ENCODE measurements at places on chromosomes 12 and 14.

DNA sequence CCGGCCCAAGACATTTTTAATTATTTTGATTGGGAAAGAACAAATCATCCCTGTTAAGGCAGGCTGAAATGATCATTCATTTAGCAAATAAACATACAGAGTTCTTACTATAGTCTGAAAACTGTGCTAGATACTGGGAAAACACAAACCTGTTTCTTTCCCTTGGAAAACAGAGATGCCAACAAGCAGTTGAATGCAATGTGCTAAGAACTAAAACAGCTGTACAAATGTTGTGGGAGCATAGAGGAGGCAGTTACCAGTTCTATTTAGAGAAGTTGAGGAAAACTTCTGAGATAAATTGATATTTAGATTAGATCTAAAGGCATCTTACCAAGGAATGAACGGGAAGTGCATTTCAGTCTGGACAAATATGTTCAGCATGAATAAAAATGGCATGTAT lies 3.2 kb upstream of the NECAP1 start:
- DNase-seq = no peak

DNA sequence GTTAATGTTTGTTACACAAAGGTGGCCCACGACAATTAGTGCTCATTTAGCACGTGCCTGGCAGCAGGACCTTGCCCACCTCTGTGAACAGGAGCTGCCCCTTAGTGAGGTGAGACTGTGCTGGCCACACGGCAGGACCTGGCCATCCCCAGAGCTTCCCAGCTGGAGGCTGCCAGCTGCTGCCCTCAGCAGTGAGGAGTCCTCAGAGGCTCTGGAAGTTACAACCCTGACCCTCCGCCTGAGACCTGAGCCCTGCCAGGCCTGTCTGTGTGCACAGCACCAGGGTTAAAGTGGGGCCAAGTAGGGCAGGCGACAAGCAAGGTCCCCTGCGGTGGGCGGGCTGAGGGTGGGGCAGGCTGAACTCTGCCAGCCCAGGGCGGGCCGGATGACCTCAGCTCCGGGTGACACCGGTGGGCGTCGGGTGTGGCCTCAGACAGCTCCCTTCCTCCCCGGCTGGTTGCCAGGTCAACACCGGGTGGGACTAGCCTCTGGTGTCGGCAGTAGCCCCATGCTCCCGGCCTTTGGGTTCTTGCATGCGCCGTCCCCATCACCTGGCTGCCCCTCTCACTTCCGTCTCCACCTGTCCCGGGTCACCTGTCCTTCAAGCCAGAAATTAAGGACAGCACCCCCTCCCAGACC lies 9.2 kb upstream of the LBHD2 start:
- peak; percentile 96 for DNase-seq

DNA sequence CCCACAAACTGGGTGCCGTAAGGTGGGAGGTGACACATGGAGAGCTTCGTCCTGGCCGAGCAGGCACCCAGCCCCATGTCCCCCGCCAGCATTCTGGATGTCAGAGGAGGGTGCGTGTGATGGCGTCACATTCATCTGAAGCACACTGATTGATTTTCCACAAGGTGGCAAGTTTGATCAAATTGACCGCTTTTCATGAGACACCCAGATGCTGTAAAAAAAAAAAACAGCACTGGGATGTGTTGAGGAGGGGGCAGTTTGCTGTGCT lies 24.2 kb downstream of the SLC25A29 start:
- DNase-seq = no peak

DNA sequence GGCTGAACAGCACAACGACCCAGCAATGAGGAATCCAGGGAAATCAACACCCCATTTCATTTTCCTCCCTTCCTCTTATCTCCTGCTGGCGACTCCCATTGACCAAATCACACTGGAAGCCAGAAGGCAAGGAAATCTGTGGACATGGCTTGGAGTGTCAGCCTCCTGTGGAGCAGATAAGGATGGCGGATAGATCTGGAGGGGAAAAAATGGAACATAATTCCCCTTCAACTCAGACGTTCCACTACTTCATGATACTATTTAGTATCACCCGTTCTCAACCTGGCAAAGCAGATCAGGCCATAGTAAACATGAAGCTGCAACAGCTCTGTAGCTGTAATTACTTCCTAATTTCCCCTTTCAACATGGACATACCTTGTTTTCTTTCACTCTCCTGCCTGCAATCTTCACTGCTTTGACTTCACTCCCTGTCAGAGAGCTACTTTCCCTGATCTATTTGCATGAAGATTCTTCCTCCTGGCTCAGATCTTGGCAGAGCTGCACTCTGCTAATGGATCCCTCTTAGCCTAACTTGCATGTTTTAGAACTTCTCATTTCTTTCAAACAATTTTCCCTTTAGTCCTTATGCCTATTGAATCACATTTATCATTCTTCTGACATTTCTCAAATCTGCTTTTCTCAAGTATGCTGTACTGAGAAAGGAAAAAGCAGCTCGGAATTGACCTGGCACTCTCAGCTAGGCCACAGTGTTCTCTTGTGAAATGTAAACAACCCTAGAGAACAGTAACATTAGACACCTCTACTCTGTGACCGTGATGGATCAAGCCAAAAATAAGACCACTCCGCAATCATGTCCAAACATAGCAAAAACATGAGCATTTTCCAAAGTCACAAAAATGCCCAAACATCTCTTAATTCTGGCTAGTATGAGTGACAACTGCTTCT lies 135.1 kb downstream of the ETNK1 start:
- DNase-seq = no peak

- DNase-seq = no peak
These were observed 11.4 kb downstream of the TIMM9 start for GRCh38 chr14:58415636-58416547.

GRCh38 chr12:47249719-47250357 lies 170.1 kb upstream of the AMIGO2 start:
- DNase-seq = no peak

DNA sequence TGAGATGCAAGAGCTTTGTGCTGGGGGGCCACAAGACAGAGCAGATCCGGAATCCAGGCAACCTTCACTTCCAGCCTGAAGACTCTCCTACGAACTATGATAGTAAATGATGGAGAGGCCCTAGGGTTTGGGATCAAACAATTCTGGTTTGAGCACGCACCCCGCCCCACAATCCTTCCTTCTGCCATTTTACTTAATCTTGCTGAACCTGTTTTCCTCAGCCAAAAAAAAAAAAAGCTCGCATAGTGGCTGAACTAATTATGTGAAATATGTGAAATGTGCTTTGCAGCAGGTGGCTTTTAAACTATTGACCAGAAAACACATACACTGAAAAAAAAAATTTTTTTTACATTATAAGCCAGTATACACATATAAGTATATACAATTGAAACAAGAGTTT lies 667 bp upstream of the ITFG2 start:
- DNase-seq = no peak

GRCh38 chr12:74641262-74641661 lies 103.6 kb downstream of the ATXN7L3B start:
- no peak for DNase-seq

DNA sequence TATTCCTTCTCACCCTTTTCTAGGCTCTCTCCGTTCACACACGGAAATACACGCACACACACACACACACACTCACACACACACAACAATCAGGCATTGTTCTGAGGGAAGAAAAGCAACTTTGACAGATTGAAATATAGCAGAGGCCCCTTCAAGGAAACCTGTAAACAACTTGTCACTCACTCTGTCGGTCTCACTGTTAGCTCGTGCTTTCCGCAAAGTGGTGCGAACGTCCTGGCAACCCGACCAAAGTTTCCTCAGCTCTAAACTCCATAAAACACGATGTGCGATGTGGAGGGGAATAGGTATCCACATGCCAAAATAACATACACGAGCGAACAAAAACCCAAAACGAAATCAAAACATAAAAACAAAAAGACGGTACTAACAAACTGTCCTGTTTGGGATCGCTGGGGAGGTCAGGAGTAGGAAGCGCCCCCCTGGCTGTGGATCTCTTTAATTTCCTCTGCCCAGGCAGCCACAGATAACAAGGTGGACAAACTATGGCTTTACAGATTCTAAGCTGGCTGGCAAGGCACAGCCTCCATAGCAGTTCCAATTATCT lies 822 bp upstream of the SOX5 start:
- DNase-seq = peak; percentile 50

GRCh38 chr12:28909291-28909690 lies 239.8 kb upstream of the FAR2 start:
- no peak for DNase-seq

GRCh38 chr14:49306152-49306751 lies 279.9 kb downstream of the RPS29 start:
- DNase-seq = no peak

DNA sequence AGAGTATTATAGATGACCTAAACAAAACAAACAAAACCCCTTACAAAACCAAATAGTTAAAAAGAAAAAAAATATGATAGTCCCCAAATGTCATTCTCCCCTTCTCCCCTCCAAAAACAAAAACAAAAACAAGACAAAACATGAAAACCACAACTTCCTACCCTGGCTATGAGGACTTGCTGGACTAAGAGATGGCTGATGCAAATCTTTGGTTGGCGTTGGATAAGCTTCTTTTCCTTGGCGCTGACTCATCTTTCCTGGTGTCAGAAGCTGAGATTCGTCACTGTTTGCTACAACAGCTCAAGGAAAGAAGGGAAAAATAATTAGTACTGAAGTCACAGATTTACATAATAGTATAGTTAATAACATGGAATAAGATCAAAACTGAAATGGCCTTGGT lies 102.5 kb upstream of the BBS10 start:
- no peak for DNase-seq

DNA sequence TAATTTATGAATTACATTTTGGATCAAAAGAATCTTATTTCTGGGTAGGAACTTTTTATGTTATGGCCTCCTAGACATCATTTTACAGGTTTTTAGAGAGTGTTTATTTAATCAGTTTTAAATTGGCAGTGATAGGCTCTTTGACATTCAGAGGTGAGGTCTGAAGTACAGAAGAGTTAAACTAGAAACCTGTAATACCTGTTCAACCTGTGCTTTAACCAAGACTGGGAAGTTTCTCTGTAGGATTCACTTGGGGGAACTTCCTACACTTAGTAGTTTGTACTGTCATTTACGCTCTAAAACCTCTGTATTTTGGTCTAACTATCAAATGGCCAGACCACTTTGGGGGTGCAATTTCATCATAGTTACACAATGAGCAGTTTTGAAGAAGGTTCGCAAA lies 35.9 kb downstream of the PLEKHA5 start:
- DNase-seq = no peak

DNA sequence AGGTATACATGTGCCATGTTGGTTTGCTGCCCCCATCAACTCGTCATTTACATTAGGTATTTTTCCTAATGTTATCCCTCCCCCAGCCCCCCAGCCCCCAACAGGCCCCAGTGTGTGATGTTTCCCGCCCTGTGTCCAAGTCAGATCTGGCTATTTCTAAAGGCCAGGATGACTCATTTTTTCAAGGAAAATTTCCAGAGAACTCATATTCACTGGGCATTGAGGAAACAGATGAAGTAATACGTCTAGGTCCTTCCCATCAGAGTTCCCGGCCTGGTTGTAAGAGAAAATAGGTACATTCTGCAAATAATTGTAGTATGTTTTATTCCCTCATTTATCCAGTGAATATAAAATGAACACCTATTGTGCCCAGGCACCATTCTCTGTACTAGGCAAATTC lies 345.2 kb downstream of the BCL11B start:
- DNase-seq = no peak

DNA sequence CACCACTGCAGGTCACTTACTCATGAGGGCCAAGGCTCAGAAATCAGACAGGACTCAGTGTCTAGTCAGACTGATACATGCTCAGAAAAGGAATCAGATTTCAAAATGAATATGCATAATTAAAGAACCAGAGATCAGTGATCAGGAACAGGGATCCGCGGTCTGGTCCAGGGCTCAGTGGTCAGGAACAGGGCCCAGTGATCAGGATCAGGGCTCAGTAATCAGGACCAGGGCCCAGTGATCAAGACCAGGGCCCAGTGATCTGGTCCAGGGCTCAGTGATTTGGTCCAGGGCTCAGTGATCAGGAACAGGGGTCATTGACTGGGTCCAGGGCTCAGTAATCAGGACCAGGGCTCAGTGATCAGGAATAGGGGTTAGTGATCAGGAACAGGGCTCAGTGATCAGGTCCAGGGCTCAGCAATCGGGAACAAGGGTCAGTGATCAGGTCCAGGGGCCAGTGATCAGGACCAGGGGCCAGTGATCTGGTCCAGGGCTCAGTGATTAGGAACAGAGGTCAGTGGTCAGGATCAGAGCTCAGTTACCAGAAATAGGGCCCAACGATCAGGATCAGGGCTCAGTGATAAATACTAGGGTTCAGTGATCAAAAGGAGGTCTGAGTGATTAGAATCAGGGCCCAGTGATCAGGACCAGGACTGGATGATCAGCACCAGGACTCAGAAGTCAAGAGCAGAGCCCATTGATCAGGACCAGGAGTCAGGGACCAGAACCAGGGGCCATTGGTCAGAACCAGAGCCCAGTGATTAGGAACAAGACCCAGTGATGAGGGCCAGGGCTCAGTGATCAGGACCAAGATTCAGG lies 175.3 kb downstream of the TMEM121 start:
- no peak for DNase-seq

Measured in upper lobe of right lung (tissue), 1 donor.